ENCODE measurements at places on chromosomes 2 and 18.

DNA sequence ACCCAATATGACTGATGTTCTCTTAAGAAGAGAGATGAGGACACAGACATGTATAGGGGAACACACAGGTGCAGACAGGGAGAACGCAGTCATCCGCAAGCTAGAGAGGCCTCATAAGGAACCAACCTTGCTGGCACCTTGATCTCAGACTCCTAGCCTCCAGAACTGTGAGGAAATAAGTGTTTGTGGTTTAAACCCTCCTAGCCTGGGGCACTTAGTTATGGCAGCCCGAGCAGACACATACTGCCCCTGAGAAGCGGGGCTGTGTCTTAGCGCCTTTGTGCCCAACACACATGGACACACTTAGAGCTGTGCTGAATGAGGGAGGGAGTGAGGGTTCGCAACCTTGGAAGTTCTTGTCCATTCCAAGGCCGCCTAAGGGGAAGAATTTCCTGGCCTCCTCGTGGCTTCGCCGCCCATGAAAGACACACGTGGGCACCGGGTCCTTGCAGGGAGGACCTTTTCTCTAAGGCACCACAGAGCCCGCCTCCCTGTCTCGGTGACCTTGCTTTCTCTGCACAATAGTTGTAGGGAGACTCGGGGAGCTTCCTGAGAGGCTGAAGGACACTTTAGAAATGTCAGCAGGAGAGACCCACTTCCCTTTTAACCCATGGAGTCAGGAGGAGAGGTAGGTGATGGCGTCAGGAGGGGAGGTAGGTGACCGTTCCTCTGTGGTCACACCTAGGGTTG is 224.5 kb upstream of the HDAC4 start:
- DNase-seq, result no peak

GRCh38 chr2:163182764-163183354 is 344.3 kb upstream of the KCNH7 start:
- DNase-seq, result no peak

DNA sequence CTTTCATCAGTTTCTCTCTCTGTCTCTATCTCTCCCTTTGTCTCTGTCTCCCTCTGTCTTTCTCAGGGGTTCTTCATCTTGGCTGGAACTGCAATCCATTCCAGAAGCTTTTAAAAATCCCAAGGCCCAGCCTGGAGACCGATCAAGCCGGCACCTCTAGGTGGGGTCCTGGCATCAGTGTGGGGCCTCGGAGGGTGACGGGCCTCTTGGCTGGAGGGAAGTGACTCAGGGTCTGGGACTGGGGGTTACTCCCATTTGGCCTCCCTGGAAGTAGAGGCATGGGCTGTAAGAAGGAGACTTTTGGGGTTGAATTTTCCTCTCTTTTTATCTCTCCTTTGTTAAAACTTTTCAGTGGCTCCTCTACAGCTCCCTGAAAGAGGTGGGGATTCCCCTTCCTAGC is 52.8 kb upstream of the OTOF start:
- no peak for DNase-seq

GRCh38 chr18:36812678-36813077 is 16.1 kb downstream of the TPGS2 start:
- DNase-seq, result no peak

DNA sequence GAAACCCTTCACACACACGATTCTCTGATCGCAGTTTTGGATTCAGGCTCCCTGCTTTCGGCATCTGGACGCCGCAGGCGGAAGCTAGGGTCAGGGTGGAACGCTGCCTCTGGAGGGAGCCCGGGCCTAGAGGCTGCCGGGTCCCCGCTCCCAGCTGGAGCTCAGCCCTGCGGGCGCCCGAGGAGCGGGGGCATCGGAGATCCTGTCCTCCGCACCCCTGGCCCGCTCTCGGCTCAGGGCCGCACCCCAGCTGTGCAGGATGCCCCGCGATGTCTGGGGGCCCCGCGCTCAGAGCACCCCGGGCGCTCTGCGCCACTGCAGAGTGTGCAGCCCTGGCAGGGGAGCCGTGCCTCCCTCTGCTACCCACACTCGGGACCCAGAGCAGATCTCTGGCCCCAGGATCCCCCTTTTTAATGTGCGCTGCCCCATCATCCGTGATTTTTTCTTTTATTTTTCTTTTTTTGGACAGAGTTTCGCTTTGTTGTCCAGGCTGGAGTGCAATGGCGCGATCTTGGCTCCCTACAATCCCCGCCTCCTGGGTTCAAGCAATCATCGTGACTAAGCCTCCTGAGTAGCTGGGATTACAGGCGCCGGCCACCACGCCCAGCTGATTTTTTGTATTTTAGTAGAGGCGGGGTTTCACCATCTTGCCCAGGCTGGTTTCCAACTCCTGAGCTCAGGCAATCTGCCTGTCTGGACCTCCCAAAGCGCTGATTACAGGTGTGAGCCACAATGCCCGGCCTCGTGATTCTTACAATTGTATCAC is 54.8 kb upstream of the TUBA3E start:
- DNase-seq, result no peak

GRCh38 chr2:1891147-1891546 is 146.8 kb upstream of the PXDN start:
- DNase-seq, result no peak

DNA sequence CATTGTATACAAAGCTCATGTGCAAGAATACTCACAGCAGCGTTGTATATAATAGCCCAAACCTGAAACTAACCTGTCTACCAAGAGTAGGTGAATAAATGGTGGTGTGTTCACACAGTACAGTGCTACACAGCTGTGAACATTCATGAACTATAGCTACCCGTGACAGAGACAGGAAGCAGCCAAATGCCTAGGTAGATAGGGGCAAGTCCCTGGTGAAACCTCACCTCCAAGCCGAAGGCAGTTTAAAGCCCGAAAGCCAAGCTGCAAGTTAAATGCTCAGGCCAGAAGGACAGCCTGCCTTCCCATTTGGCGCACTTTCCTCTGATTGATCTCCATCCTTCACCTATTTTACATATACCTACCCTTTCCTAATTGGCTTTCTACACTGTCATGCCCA is 36.5 kb upstream of the IMPA2 start:
- DNase-seq, result no peak

DNA sequence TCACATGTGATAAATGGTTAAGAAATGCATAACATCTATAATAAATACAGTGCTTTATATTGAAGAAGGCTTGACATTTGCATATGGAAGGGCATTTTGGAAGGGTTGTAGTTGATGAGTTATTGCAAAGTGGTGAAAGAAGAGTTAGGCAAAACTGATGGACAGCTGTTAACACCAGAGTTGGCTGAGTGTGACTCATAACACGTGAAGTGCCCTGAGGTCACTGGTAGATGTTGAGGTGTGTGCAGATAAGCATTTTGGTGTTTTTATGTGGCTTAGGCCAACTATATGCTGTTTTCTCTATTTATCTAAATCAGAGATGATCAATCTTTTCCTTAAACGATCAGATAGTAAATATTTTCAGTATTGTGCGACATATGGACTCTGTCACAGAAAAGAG is 154.3 kb upstream of the KCNH7 start:
- no peak for DNase-seq

GRCh38 chr2:162014751-162015150 is 59.3 kb downstream of the DPP4 start:
- DNase-seq, result no peak

GRCh38 chr2:64350996-64351395 is 103.0 kb upstream of the LGALSL start:
- no peak for DNase-seq

DNA sequence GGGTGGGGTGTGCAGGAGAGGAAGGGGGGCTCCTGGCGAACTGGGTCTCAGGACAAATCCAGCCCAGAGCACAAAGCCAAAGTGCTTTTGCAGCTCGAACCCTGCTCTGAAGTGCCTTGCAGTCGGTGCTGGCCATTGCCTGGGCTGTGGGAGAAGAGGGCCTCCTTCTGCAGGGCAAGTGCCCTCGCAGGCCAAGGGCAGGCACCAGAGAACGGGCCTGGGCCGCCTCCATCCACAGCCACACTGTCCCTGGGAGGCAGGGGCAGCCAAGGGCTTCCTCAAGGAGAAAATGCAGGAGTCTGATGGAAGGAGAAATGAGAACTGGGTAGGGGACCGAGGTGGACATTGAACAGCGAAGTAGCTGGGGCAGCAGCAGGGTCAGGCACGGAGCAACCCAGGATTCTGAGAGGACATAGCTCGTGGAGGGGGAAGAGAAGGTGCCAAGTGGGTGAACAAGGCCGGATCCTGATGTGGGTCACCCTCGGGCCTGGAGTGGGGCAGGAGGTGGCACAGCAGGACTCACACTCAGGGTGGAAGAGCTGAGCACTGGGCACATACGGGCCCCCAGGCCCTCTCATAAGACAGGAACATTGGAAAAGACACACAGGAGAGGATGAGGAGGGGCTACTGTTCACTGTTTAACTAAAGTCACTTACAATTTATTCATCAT is 312.8 kb upstream of the SALL3 start:
- no peak for DNase-seq

DNA sequence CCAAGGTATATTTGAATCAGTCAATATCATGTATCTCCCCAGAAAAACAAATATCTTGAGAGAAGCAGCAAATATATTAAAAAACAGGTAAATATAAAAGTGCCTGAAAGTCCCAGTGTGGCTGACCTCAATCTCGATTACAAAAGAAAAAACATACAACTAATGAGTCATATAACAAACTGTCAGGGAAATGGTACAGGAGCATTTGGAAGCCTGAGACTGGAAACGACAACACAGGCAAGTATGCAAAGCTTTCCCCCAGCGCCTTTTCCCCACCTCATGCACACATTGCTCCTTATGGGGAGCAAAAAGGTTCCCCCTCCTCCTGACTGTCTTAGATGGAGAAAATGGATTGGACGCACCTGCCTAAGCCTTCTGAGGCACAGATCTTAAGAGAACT is 230.7 kb downstream of the TMX3 start:
- no peak for DNase-seq

GRCh38 chr2:3023531-3023930 is 354.1 kb downstream of the EIPR1 start:
- no peak for DNase-seq

GRCh38 chr2:225400546-225401400 is 1.3 kb downstream of the NYAP2 start:
- DNase-seq, result no peak

- DNase-seq, result no peak
Measured at GRCh38 chr2:140882671-140883620, 1247.9 kb downstream of the LRP1B start.

DNA sequence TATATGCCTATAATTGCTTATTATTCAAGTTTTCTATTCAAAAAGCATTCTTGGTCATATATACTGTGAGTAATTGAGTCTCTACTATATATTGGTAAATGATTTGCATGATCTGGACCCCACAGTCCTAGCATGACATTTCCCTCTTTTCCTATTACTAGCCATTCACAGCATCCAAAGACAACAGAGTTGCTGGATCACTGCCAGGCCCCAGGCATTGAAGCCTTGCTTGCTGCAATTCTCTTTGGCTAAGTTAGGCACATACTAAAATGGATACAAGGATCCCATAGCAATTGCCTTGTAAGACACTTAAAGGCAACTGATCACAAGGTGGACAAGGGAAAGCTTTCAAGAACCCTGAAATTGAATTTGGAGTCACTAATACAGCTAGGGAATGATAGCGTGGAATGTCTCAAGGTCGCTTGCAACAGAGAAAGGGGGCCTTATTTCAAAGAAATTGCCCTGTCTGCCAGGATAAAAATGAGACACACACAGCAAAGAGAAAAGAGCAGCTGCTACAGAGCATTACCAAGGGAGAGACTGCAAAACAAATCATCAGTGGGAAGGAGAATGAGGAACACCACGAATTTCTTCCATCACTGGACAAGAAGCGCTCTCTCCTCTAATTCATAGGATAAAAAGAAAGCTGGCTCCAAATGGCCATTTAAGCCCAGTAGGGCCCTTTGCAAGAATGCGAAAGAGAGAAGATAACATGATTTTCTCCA is 77.1 kb upstream of the EPHA4 start:
- DNase-seq, result no peak

GRCh38 chr18:13530879-13531387 is 195.4 kb downstream of the FAM210A start:
- DNase-seq, result peak; percentile 9

- no peak for DNase-seq
Measured at GRCh38 chr2:181152701-181153100, 172.3 kb downstream of the UBE2E3 start.

DNA sequence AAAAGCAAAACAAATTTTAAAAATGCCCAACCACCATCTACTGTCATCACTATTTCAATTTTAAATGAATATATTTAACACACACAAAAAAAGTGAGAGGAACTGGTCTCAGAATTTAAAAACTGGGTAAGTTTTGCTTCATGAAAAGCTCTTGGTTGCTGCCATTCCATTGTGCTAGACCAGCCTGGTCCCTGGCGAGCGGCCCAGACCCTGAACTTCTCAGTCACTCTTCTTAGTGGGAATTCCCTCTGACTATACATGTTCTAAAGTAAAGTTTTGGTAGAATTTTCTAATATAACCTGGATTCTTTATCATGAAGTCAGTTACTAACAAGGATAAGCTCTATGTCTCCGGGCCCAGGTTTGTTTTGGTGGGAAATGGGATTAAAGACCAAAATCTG is 34.8 kb upstream of the TMEM177 start:
- DNase-seq, result no peak

DNA sequence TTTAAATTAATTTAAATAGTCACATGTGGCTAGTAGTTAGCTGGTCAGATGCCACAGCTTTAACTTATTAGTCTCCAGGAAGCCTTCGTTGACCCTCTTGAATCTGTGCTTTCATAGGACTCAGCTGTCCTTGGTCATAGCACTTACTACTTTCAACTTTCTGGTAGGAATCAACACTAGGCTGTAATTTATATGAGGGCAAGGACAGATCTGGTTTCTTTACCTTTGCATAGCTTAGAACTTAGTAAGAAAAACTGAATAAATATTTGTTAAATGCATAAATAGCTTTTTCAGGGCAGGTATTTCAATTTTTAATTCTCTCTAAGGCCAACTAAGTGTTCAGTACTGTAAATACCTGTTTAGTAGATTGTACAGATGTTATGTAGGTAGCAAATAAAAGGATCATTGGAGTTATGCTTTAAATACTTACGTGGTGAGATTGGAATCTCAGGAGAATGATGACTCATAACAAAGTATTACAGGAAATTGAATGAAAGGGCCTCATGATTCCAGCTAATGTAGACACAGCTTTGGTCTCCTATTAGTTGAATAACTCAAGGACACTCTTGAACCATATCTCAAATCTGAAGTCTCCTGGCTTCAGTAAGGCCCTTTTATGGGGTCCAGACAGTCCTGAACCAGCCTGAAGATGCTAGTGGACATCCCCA is 2.6 kb downstream of the CLIP4 start:
- no peak for DNase-seq

- DNase-seq, result no peak
Measured at GRCh38 chr2:53660886-53661285, 106.7 kb upstream of the CHAC2 start.

GRCh38 chr2:223779877-223780276 is 57.5 kb downstream of the AP1S3 start:
- DNase-seq, result peak; percentile 50

DNA sequence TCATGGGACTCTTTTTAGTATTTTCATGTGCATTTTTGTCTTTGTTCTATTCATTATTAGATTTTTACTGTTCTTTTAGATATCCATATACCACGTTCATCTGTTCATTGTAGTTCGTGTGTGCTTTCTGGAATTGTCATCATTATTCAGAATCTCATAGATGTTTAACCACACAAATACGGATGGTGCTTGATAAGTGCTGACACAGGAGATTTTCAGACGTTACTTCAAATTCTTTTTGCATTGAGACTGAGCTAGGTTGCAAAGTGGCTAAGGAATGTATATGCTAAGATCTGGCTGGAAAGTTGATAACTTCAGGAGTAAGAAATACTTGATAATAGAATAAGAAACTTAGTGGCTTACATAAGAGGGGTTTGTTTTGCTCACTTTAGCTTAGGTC is 153.6 kb downstream of the CTNNA2 start:
- DNase-seq, result no peak

- DNase-seq, result no peak
Measured at GRCh38 chr2:43356774-43357173, 130.4 kb upstream of the ZFP36L2 start.
